Fibroblast of skin of left biceps (primary cell): ENCODE measurements at places on chromosomes 16 and 17.

- no peak for DNase-seq
These were observed 4.8 kb downstream of the BANP start for GRCh38 chr16:87956098-87956364.

DNA sequence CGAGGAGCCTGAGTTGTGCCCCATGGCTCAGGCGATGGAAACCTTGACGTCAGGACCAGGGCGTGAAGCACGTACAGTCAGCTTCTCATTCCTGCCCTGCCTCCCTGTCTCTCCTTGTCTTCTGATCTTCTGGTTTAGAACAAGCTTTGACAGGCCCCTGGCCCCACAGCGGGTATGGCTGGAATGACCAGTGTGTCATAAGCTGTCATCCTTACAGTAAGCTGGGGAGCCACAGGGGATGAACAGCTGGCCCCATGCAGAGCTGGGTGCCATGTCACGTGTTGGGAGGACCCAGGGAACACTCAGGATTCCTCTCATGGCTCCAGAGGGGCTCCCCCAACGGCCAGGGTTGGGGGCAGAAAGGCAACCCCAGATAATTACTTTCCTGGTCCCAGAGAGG, 157.6 kb upstream of the PLCG2 start:
- DNase-seq: no peak

- DNase-seq: no peak
These were observed 180.9 kb downstream of the GRIN2A start for GRCh38 chr16:10001258-10001775.

GRCh38 chr16:70779361-70779760, 21.6 kb downstream of the VAC14 start:
- no peak for DNase-seq

GRCh38 chr16:29925781-29926710, at the start of gene KCTD13:
Gene KCTD13, minus strand, starts transcription at chr16:29926226. Its CDS starts 193 bp downstream, at chr16:29926033.
- peak; percentile 50 for DNase-seq

DNA sequence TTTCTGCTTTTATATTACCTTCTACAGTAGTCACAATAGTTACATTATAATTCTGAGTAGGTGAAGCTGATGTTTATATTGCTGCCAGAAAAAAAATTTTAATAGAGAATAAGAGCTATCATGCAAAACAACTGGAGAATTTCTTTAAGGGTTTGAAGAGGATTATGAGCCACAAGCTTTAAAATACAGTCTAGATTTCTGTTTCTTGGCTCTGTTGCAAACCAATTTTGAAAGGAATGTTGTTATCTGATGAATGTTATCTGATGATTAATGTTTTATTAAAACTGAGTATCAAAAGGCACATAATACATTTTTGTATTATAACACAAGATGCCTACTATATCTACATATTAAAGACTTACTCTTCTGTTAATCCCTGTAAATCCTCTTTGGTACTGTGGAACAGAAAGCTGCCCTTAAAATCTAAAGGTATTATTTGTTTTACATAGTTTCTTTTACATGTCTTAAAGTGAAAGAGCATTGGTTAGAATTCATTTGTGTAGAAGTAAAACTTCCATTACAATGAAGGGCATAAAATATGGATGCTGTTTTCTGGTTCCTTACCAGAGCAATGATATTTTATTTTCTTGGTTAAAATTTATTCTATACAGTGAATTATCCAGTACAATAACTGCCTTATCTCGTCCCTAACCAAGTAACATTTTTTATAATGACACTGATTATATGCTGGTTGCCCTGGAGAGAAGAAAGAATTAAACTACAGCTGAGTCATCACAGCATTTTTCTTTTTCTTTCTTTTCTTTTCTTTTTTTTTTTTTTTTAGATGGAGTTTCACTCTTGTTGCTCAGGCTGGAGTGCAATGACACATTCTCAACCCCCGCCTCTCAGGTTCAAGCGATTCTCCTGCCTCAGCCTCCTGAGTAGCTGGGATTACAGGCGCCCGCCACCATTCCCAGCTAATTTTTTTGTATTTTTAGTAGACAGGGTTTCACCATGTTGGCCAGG, 205.7 kb downstream of the TANC2 start:
- no peak for DNase-seq

GRCh38 chr17:48951572-48951971, 6.9 kb upstream of the SNF8 start:
- DNase-seq: no peak
